ENCODE measurements at places on chromosomes 16 and 17.

GRCh38 chr16:46638947-46639925 is 18.1 kb upstream of the SHCBP1 start:
- DNase-seq: no peak

- DNase-seq: no peak
Observed at GRCh38 chr17:50412188-50412732, 13.8 kb upstream of the ACSF2 start.

GRCh38 chr17:41402161-41402560 is 4.8 kb upstream of the KRT31 start:
- no peak for DNase-seq

- no peak for DNase-seq
Observed at GRCh38 chr16:57504491-57504890, 18.2 kb upstream of the DOK4 start.

GRCh38 chr17:46818929-46819859 is 702 bp upstream of the WNT3 start:
- DNase-seq: no peak

GRCh38 chr16:54140057-54140787 is 146.4 kb downstream of the IRX3 start:
- no peak for DNase-seq

DNA sequence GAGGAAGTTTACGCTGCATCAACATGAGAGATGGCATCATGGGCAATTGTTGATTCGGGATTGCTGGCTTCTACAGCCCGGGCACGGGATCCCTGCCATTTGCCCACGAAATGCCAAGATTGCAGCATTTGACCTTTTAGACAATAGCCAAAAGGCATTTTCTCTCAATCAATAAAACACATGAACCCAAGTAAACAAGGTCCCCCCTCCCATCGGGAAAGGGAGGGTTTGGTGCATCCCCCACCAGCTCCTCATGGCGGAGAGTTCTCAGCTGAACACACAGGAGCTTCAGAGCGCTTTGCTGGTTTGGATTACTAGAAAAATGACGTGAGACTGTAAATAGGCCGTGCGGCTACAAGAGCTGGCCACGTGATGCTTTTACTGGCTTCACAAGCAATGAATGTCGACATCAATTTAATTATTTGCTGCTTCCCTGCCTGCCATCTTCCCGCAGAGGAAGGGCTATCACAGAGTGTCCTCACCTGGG is 147.6 kb downstream of the C16orf95 start:
- no peak for DNase-seq

GRCh38 chr16:7714775-7715174 is 382.1 kb downstream of the RBFOX1 start:
- no peak for DNase-seq

DNA sequence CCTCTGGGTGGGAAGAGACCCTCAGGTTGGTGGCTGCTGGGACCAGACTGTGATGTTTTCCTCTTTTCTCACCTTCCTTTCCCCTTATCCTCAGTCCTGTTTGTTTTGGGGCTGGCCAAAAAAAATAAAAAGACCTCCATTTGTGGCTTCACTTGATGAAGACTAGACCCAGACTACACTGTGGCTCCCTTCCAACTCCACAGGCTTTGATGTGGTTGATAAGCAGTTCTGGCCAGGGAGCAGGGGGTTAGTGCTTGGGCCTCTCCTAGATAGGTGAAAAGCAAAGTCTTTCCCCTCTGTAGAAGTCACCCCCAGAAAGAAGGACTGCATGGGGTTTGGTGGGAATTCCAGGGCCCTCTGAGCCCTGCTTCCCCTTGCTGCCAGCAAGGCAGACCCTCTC is 11.2 kb upstream of the ADAM11 start:
- no peak for DNase-seq

- no peak for DNase-seq
Observed at GRCh38 chr16:81997738-81998137, 13.5 kb downstream of the SDR42E1 start.

- no peak for DNase-seq
Observed at GRCh38 chr17:42937712-42938596, 26.3 kb downstream of the AARSD1 start.

GRCh38 chr17:6666077-6666521 is 14.5 kb downstream of the C17orf100 start:
- no peak for DNase-seq

- no peak for DNase-seq
Observed at GRCh38 chr16:71504901-71505300, 15.8 kb upstream of the ZNF19 start.

GRCh38 chr17:33686171-33686570 is 393.1 kb upstream of the ASIC2 start:
- no peak for DNase-seq

Measured in Panc1 (cell line).